ENCODE measurements at places on chromosomes 12 and 14.

GRCh38 chr12:88522961-88523360, 57.3 kb downstream of the KITLG start:
- no peak for DNase-seq

DNA sequence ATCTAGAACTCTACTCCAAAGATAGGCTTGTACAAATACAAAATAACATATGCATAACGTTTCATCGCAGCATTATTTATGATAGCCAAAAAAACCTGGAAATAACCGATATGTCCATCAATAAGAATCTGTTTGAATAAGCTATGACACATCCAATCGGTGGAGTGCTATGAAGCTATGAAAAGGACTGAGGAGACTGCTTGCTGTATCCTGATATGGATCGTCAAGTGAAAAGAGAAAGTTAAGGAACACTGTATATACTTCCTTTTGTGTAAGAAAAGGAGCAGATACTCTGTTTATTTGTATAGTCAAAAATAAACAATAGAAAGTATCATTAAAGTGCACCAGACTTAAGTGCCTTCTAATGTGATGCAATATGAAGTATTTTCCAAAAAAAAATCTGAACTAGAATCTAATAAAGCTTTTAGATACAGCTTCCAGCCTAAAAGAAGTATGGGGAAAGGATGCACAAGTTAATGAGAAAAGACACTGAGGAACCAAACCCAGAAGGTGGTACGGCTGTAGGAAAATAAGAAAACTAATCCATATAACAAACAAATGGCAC, 645 bp upstream of the KLHDC1 start:
- DNase-seq, result no peak

DNA sequence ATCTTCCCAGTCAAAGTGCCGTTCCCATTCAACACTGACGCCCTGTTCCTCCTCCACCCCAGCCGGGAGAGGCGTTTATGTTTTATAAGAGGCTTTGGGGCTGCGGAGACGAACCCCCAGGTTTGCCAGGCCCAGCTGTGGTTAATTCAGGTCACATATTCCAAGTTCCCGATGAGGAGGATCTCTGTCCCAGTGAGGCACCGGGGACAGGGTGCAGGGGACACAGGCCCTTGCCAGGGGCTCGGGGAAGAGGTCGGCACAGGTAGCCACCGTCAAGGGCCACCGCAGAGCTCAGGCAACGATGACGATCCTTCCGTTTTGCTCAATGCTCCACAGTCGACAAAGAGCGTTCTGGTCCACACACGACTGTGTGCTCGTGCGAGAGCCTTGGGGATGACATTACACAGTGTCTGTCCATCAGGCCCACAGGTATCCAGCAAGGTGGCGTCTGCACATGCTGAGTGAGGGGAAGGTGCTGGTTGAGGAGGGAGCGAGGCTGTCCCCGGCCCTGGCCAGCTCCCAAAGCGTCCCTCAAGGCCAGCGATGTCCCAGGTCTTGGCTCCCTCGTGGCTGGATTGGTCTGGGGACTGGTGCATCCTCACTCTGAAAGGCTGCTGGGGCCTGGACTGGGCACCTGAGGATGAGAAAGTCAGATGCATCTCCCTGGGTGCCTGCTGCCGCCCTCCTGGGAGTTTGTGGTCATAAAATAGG, 189.2 kb upstream of the C14orf180 start:
- no peak for DNase-seq

GRCh38 chr12:59716043-59716442, 120.2 kb downstream of the SLC16A7 start:
- DNase-seq, result no peak

GRCh38 chr12:28088566-28089272, 101.5 kb upstream of the CCDC91 start:
- no peak for DNase-seq

- no peak for DNase-seq
Observed at GRCh38 chr14:96649327-96649601, 147.1 kb downstream of the PAPOLA start.

DNA sequence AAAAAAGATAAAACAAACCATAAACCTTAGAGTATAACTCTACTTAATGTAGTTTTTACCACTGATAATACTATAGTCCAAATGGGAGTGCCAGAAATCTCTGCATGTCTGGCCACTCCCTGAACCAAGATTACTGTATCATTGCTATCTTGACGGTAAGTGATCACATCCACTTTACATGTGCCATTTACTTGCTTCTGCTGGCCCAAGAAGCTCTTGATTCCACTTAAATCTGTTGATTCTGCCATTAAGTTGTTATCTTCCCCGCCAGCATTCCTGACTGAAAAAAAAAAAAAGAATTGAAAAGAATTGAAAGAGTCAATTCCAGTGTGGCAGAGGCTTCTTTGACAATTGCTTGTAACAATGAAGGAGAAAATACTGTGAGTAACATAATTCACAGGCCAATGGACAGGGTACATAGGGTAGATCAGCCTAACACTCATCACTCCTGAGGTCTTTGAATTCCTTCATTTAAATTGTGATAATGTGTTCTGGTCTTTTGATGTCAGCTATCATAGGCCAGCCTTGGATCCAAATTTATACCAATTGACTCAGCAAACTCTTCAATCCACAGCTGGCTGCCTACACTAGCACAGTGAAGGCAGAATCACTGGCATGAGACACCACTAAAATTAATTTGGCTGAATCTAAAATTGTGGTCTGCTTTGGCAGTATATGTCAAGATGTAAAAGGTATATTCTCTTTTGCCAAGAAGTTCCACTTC, 665.2 kb upstream of the FLRT2 start:
- no peak for DNase-seq

GRCh38 chr12:6925540-6926279, 2.0 kb upstream of the ATN1 start:
- DNase-seq, result peak; percentile 79

DNA sequence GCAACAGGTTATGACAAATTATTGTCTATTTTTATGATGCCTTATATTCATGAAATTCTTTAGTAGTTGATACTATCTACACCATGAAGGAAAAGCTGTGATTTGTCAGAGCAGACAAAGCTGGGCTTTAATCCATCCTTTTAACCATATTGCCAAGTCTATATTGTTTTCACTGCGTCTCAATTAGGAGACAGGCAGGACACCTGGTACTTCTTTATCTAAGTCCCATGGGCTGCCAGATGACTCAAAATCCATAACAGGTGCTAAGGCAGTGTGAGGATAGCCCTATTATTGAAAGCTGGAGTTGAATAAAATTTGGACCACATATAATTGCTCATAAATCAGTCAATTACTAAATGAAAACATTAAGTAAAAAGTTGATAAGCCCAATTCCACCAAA, 22.6 kb downstream of the INSM2 start:
- no peak for DNase-seq

DNA sequence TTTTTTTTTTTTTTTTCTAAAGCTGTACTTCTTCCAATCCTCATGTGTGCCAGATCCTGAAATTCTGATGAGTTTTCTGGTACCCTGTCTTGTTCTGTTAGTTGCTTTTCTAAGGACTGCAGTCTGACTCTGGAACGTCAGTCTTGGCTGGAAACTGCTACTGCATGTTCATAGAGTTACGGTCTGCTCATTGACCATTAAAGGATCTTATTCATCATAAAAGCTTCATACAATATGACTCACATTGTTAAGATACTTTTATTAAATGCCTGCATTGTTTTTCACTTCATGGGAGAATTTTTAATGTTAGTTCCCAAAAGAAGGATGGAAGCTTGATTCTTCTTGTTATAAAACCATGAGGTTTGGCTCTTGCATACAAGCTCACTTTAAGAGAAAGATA, 233.6 kb downstream of the SYT10 start:
- no peak for DNase-seq

DNA sequence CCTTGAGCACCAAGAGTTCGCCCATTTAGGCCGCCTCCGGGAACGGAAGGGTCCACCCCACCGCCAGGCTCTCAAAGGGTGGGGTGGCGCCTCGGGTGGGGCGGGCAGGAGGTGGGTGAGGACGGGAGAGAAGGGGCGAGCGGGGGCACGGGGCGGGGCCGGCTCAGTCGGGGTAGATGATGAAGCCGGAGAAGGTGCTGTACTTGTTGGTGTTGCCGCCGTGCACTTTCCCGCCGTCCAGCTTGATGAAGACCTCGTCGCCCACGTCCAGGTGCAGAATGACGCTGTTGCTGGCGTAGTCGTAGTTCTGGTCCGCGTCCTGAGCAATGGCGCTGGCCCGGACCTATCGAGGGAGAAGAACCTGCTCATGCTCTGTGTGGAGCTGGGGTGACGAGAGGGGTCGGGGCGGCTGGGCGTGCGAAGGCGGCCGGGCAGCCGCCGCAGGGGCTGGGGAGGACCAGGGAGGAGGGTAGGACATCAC, 4.1 kb downstream of the C1QL4 start:
- DNase-seq, result no peak

GRCh38 chr14:104119488-104120251, 18.7 kb upstream of the KIF26A start:
- DNase-seq, result no peak

DNA sequence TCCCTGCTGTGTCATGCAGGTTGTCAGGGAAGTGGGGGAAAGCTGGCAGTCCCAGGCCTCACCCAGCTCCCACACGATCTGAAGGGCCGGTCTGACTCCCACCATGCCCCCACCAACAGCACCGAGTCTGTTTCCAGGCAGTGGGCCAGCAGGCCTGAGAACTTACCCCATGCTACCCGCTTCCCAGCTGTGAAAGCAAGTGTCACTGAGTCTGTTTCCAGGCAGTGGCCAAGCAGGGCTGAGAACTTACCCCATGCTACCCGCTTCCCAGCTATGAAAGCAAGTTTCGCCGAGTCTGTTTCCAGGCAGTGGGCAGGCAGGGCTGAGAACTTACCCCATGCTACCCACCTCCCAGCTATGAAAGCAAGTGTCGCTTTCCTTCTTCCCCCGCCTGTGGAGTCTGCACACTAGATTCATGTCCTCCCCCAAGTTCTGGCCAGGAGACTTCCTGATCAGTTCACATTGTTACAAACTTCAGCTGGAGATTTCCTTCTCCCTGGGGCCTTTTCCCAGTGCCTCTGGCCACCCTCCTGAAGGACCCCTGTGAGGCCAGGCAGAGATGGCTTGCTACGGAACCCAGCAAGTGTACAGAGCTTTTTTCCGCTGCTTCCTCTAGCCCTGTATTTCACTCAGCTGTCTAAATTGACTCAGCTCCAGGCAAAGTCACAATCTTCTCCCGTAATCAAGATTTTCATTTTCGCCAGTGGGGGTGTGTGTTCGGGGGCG, 435.4 kb downstream of the TMTC2 start:
- DNase-seq, result no peak

- DNase-seq, result no peak
Observed at GRCh38 chr14:21191261-21191808, 35.5 kb upstream of the OR5AU1 start.

- no peak for DNase-seq
Observed at GRCh38 chr12:125639826-125640225, 574.6 kb downstream of the AACS start.

- no peak for DNase-seq
Observed at GRCh38 chr12:25480145-25480544, 72.9 kb downstream of the LMNTD1 start.

DNA sequence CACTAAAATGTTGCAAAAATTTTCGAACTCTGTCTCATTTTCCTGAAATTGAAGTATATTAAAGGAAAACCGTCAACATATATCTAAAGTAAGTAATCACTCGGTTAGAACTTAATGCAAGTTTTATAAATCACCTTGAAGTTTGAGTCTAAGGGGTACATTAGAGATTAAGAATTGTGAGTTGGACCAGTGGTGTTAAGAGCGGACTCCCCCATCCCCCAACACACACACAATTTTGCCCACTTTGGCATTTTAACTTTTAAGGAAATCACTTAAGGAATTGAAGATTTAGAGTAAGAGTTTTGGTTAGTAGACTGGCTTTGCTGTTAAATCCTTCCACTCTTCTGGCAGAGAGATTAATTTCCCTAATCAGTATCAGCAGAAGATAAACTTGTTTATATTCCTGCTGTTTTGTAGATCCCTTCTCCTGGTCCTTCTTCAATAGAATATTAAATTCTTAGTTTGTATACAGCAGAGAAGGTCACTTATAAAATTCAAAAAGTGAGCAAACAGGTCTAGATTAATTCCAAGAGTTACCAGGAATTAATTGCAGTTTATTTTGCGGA, 1.5 kb downstream of the HIF1A start:
- no peak for DNase-seq

GRCh38 chr12:53044052-53044581, 5.7 kb upstream of the TNS2 start:
- DNase-seq, result no peak

GRCh38 chr12:129727100-129727499, 176.7 kb downstream of the TMEM132D start:
- no peak for DNase-seq

GRCh38 chr12:52533686-52534470, 13.7 kb upstream of the KRT5 start:
- no peak for DNase-seq

- no peak for DNase-seq
Observed at GRCh38 chr14:64391113-64391725, 3.1 kb downstream of the MTHFD1 start.

DNA sequence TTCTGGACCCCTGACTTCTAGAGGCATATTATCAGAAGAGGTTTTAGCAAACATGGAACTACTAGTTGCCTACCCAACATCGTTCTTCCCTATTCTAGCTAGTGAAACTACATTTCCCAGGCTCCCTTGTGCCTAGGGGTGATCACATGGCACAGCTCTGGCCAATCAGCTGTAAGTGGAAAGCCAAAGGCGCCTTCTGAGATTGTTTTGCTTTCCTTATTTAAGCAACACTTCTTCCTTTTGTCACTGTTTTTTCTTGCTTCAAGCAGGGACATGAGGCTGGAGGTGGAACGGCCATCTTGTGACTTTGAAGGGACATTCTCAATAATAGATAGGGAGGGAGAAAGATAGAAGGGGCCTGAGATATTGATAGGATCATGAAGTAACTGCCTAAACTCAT, 136.7 kb downstream of the ZNF664 start:
- DNase-seq, result no peak

GRCh38 chr12:26971963-26972362, 33.7 kb downstream of the FGFR1OP2 start:
- DNase-seq, result no peak

- no peak for DNase-seq
Observed at GRCh38 chr14:104392001-104392395, 187.6 kb upstream of the C14orf180 start.

DNA sequence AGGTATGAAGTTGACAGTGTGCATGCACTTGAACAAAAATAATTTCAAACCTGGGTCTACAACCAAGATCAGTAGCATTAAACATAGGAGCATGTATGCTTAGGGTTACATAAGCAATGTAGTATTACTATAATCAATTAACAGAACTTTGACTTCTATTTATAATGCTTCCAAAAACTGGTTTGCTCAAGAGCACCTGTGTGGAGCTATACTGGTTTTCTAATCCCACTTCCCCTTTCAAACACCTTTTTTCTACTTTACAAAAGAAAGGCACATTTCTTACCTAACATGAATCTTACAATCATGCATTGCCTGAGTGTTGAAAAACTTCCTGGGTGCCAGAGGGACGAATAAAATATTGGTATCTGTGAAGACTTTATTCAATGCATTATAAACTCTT, 72.7 kb downstream of the EFCAB11 start:
- DNase-seq, result no peak

GRCh38 chr14:76779221-76780057, 18.2 kb downstream of the VASH1 start:
- DNase-seq, result no peak
